Stimulated activated CD4-positive, alpha-beta T cell treated with anti-CD3 and anti-CD28 coated beads, Interleukin-15, amount 100 ng/mL, for 24 hours (primary cell): ENCODE measurements at places on chromosomes 5 and 9.

DNA sequence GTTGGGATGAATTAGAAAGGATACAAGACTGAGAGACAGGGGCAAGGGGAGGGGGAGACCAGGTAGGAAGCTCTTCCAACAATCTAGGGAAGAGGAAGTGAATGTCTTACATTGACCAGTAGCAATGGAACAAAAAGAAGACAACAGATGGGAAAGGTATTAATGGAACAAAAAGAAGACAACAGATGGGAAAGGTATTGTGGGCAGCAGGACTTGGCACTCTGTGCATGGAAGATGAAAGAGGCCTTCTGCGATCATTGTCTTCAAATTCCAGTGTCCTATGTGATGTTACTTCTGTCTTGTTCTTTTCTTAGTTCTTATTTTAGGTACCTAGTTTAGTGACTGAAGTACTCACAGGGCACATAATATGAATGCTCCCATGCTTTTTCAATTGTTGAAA lies 161.8 kb downstream of the PALM2AKAP2 start:
- no peak for DNase-seq

DNA sequence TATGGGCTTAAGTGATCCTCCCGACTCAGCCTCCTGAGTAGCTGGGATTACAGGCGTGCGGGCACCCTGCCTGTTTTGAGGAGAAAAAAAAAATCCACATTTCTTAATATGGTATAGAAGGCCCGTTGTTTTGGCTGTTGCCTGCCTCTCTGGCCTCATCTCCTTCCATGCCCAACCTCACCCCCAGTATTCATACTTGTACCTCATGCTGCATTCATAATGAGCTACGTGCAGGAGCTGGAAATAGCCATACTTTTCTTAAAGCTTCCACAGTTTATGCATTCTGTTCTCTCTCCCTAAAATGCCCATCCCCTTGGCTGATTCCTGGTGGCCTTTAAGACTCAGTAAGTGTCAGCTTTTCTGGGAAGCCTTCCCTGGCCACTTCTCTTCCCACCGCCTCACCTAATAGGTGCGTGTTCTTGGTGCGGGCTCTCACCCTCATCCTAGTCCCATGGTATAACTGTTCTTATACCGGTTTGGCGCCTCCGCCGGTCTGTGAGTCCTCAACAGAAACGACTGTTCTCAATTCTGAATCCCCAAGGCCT lies 2.1 kb upstream of the TPM2 start:
- no peak for DNase-seq

GRCh38 chr9:37739222-37739621 lies 14.4 kb upstream of the TRMT10B start:
- DNase-seq = no peak

DNA sequence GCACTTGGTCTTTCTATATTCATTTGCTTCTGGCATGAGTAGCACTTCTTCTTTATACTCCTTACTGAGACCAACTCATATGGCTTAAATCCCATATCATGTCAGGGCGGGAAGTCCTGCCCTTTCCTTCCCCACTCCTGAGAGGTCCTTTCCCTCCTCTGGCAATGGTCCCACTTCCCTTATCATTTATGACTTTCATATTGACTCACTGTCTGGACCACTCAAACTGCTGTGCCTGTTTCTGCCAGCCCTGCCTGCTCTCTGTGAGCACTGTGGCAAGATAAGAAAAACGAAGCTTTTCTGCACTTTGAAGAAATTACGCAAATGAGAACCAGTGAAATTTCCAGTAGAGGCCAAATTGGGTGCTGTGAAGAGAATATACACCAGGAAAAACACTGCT lies 58.1 kb downstream of the ZNF474 start:
- no peak for DNase-seq

DNA sequence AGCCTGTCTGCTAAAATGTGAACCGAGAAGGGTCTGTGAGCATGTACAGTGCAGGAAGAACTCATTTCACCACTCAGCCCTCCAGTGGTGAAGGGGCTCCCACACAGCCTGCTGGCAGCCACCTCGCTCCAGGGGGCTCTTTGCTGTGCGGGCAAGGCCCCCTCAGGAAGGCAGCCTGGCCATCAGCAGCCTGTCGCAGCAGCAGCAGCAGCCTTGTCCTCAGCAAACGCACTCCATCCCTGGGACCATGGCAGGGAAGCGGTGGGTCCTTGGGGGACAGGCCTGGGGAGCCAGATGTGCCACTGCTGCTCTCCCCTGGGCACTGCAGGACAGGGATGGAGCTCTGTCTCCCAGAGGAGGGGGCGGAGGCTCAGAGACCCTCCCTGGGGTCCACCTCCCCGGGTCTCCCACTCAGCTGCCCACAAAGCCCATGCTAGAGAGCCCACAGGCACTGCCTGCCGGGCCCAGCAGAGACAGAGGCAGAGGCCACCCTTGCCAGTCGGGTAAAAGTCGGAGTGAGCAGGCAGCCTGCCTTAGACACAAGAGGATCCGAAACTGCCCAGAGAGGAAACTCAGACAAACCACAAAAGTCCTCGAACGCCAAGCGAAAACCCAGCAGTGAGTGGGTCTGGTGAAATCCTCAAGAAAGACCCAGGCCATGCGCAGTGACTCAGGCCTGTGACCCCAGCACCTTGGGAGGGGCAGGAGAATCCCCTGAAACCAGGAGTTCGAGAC lies 8.0 kb downstream of the BRD3 start:
- DNase-seq = peak; percentile 48

DNA sequence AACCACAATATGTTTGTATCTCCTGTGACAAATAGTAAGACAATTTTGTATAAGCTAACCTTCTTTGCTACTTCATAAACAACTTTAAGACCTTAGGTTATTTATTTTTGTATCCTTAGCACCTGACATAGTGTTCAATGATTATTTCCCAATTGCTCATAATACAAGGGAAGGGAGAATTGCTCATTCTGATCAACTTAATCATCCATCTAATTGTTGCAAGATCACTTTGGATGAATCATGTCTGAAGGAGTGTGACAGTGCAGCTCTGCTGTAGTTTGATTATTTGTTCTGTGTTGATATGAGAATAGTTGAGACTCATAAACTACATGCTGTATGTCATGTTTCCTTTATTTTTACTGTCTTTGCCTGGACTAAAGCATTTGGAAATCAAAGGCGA lies 721.3 kb upstream of the SEMA6A start:
- DNase-seq = no peak

DNA sequence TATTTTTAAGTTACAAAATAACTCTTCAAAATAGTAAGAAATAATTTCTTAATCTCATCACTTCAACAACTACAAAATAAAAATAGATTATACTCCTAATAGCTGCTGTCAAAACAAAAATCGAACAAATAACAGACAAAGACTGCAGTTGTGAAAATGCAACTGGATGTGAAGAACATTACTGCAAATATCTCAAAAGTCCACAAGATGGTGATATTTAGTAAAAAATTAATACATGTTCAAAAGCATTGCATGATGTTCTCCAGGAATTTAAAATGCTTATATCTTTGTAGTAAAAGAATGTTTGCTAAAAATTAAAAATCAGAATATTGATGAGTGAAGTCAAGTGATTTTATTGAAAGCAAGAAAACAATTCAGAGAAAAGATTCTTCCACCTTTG lies 66.2 kb downstream of the MPDZ start:
- no peak for DNase-seq

DNA sequence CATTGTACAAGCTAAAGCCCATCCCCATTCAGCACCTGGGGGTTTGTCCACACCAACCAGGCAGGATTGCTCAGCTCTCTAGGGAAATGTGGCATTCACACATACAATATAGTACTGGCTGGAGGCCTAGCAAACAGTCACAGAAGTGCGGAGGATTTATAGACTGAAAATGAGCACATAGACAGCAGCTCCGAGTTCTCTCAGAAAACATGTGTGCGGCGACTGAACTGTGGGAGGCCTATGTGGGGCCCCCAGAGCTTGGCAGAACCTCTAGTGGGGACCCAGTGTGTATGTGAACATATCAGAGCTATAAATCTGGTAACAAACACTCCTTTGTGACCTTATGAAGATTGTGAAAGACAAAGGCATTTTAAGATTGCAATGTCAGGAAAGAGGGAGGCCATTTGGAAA lies 431.1 kb downstream of the DTWD2 start:
- no peak for DNase-seq

DNA sequence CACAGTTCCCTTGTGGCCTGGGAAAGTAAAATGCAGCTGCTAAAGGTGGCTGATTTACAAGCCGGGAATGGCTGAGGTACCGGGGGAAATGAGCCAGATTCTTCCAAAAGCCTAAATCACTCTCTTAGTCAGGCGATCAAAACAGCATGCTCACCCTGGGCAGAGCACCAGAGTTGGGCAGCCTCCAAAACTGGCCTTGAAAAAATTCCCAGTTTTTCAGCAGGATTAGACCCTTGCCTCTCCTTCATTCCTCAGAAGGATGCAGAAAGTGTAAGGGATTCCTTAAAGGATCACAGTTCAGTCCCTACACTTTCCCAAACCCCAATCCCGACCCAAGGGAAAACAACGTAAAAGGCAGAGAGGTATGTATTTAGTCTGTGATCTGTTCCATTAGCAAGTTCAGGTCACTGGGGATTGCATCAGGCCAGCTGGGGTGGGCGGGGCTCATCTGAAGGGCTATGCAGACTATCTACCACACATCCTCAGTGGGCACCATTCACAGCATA lies 16.9 kb downstream of the TMEM174 start:
- no peak for DNase-seq
